ENCODE measurements at places on chromosomes 1 and 21.

GRCh38 chr1:89844241-89844807, 23.5 kb downstream of the LRRC8D start:
- no peak for DNase-seq

DNA sequence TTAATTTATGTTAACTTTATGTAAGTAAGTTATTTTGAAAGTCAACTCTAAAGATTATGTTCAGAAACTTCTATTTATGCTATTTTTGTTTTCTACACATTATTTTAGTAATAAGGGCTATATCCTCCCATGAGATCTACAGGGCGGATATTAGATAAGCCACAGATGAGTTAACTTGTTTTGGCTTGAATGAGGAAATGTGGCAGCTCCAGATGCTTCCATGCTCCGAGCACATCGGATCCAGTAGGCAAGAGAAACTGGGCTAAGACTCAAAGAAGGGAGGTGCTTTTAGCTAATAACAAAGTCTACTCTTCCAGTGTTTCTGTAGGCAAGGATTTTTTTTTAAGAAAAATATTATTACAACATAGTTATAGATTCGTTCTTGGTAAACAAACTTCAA, 20.0 kb upstream of the LAMC1 start:
- DNase-seq, result no peak

DNA sequence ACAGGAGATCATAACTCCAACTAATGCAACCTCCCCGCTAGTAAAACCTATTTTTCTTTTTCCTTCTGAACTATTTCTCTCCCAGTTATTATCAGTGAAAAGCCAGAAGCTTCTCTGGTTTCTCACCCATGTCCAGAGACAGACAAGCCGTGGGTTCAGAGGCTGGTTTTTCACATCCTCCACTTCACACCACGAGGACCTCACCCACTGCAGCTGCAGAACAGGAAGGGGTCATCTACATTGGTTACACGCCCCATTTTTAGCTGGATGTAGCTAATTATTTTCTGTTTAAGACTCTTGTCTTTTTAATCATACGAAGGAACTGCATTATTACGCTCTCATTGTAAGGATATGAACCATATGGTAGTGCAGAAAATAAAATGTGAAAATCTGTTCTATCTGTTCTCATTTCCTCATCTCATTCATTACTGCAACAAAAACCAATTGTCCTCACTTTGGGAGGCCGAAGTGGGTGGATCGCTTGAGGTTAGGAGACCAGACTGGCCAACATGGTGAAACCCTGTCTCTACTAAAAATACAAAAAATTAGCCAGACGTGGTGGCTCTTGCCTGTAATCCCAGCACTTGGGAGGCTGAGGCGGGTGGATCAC, 39.1 kb upstream of the CLDN14 start:
- no peak for DNase-seq

GRCh38 chr1:164868990-164869389, 310.0 kb downstream of the PBX1 start:
- no peak for DNase-seq

DNA sequence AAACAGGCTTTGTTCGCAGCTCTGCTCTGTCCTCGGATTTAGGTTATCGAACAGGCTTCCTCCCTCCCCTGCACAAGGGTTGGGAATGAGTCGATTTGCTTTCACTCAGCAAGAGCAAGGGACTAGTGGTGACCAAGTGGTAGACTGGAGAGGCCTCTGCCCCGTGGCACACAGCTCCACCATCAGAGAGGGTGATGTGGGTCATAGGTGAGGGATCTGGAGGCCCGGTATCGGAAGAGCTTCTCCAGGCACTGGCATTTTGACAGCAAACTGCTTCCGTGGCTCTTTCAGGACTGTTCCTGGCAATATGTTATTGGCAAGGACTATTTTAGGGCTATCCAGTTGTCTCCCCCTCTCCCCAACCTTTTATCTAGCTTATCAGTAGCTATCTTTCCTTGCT, 3.1 kb upstream of the ELF3 start:
- no peak for DNase-seq

DNA sequence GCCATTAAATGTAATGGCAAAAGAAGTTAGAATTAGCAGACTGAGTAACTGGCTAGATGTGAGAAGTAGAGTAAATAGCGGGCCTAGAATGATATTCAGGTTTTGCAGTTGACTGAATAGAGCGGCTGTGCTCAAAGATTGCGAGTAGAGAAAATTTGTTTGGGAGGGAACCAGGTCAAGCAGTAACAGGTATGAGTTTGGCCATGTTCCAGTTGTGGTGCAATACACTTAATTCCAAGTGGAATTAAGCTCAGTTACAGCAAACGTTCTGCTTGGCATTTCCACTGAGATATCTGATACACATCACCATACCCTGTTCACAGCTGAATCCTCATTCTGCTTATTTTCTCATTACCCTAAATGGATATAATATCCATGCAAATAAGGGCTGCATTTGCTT, 1382.9 kb downstream of the MRPL39 start:
- DNase-seq, result no peak

DNA sequence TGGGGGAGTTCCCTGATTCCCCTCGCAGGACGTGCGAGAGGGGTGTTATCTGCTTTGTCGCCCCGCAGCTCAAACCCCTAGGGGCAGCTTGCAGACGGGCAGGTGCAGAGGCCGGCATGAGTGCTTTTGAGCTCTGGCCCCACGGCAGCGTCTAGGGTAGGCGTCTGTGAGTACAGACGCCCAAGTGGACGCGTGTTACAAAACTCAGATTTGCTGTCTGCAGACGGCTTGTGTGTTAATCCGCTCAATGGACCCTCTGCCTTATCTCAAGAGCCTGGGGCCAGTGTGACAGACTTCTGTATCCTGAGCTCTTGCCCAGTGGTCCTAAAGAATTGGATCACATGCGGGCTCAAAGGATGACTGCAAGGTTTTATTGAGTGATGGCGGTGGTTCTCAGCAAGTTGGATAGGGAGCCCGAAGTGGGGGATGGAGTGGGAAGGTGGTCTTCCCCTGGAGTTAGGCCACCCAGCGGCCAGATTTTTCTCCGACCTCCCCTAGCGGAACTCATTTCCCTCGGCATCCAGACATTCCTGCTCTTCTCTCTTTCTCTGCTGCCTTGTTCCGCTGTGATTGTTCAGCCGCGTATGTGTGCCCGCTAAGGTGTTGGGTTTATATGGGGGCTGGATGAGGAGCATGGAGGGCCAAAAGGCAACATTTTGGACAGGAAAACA, 9.4 kb downstream of the CFHR4 start:
- no peak for DNase-seq

- no peak for DNase-seq
Observed at GRCh38 chr1:34262023-34262853, 85.5 kb downstream of the C1orf94 start.

DNA sequence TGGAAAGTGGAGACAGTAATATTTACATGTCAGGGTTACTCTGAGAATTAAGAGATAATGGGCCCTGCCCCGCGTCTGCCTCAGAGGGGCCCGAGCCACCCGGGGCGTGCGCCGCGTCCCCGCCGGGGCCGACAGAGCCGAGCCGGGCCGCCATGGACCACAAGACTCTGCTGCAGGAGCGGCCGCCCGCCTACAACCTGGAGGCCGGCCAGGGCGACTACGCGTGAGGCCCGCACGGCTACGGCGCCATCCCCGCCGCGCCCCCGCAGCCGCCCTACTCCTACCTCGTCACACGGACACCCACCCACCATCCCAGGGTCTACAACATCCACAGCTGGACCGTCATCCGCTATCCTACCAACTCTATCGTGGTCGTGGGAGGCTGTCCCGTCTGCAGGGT, 35.1 kb upstream of the LRRC39 start:
- DNase-seq, result no peak

GRCh38 chr1:182164273-182164672, 102.8 kb upstream of the ZNF648 start:
- DNase-seq, result no peak

DNA sequence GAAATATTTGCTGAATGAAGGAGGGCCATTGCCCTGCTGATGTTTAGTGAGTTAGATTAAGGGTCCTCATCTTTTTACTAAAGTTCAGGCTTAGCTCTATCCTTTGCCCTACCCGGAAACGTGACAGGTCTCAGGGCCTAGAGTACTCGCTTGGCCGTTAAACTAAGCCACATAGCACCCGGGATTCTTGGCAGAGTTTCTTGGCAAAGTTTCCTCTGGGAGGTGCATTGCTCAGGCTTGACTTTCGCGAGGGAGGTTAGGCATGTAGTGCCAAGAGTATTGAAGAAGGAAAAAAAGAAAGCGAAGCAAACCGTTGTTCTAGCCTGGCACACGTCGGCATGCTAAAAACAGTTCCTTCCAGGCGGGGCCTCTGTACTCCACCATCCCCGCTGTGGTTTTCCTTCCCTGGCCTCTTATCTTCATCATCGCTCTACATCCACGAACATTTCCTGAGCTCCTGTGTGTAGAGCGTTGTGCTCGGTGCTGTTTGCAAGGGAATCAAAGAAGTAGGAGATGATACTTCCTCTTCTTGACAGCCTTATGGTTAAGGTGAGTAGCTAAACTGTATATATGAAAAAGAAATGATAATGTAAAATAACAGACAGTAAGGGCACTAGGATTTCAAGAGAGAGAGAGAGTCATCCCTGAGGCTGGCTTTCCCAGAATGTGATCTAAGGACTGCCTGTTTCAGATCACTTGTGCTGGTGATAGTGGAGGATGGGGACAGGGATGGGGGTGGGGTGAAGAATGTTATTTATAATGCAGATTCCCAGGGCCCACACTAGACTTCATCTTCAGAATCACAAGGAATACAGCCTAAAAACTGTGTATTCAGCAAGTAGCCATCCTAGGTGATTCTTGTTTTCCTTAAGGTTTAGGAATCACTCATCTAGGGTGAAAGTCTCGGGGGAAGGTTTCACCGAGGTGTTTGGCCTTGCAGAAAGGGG, 18.8 kb downstream of the RNF220 start:
- DNase-seq, result peak; percentile 6

GRCh38 chr1:27999055-27999454, 39.3 kb downstream of the XKR8 start:
- DNase-seq, result no peak

- DNase-seq, result no peak
Observed at GRCh38 chr1:205032508-205032907, 10.5 kb upstream of the CNTN2 start.

DNA sequence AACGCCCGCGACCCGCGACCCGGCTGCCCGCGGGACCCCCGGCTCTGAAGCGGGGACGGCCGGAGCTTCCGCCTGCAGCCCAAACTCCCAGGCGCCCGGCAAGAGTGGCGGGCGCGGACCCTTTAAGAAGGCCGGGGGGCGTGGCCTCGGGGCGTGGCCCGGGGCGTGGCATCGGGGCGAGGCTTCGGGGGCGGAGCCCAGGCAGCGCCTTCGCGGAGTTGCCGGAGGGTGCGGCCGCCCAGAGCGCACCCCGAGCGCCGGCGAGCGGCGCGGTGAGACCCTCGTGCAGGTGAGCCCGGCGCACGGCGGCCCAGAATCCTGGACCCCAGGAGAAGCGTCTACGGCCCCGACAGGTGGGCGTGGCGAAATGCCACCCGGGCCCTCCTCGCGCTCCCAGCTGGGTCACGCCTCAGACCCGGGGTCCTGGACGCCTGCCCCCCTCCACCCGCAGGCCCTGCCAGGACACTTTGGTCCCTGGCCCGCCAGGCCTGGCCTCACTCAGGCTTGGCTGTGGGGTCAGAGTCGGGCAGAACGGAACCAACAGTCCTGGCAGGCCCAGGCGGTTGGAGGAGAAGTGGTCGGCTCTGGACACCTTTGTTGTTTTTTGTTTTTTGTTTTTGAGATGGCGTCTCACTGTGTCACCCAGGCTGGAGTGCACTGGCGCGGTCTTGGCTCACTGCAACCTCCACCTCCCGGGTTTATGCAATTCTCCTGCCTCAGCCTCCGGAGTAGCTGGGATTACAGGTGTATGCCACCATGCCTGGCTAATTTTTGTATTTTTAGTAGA, 14.4 kb downstream of the RNF223 start:
- DNase-seq, result no peak

- DNase-seq, result no peak
Observed at GRCh38 chr1:206445911-206446356, 24.3 kb upstream of the IKBKE start.

DNA sequence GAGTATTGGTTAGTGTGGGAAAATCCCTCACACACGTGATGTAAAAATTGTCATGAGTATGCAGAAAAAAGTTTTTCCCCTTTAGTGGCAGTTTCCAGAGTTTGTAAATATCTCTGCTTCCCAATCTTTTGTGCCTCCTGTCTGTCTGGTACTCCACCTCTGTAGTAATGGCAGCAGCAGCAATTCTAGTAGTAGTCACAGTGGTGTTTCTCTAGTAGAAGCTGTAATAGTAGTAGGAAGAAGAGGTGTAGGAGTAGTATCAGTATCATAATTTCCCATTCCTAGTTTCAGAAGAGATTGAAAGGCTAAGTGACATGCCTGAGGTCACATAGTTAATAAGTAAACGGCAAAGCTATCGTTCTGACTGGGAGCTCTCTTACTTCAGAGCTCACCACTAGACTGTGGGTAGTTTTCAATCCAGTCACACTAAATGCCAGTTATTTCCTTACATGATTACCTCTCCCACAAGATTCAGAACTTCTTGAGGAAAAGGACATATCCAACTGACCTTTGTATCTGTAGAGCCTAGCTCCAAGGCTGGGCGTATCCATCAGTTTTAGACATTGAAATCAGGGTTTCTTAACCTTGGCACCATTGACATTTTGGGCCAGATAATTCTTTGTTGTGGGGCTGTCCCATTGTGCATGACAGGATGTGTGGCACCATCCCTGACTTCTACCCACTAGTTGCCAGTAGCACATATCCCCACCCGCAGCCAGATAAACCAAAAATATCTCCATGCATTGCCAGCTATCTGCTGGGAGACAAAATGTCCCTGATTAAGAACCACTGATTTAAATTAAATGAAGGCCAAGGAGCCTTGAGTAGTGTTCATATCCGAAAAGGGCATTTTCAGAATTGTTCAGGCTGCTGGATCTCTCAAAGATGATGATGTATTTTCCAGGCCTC, 135.9 kb downstream of the FGGY start:
- DNase-seq, result no peak

DNA sequence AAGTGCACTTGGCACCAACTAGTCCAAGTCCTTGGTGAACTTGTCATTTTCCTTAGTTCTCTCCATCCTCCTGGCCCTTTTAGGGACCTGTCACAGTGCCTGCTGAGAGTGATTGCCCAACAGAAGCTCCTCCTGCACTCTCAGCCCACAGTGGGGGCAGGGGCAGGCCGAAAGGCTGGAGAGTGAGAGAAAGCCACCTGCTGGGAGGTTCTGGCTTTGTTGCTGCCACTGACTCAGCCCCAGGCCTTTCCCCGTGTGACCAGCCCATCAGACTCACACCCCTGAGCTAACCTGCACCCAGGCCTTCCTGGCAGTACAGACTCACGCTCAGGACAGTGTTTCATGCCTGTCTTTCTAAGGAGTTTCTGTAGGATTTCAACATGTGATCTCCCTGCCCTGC, 17.1 kb upstream of the PROK1 start:
- DNase-seq, result no peak

DNA sequence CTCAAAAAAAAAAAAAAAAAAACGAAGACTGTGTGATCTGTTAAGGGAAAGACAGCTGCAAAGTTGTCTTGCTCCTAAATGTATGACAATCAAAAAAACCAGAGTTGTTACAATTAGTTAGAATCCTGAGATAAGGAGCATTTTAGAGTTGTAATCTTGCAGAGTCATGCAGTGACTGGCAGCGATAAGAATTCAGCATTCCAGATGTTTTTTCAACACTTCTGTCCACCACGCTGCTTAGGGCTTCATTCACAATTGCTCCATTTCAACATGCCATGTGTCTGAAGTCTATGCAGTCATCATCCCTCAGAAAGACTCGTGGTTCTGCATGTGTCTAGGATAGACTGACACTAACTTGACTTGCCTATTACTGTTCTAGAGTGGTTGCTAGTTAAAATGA, 102.4 kb upstream of the BACE2 start:
- DNase-seq, result no peak

- no peak for DNase-seq
Observed at GRCh38 chr1:59025201-59025600, 241.4 kb upstream of the JUN start.
